ENCODE measurements at places on chromosomes 11 and 22. TPM values are rescaled to one million over a fixed set of nuclear protein-coding genes. Genes with fewer than 3 reads are reported as not detected.

Gene CASP12
- not detected for total RNA-seq

Gene CNTF
- 1.5 TPM for total RNA-seq

Gene ART1
- total RNA-seq, result not detected

Gene MYOD1
- not detected for total RNA-seq

Gene YPEL1
- 0.30 TPM for total RNA-seq

Gene LTBP3
- 90.4 TPM for total RNA-seq

Gene TSG101
- total RNA-seq, result 109 TPM

Gene MYBPC3
- 0.05 TPM for total RNA-seq

Gene HIC2
- 2.4 TPM for total RNA-seq

Gene TPBGL
- 0.15 TPM for total RNA-seq

Gene NAGA
- total RNA-seq, result 7.4 TPM

Gene FXYD6
- total RNA-seq, result 0.35 TPM

Gene BCO2
- total RNA-seq, result 0.89 TPM

Gene JHY
- total RNA-seq, result 3.5 TPM

Gene ART5
- 0.27 TPM for total RNA-seq

Gene HRAS
- total RNA-seq, result 150 TPM

Gene KIRREL3
- 11.6 TPM for total RNA-seq

Gene NNMT
- total RNA-seq, result 379 TPM

Gene TBX10
- total RNA-seq, result not detected

Data from A549 treated with GW870086 at 1 μM for 4 hours (cell line).